NCI-H1105 (cell line): ENCODE measurements at places on chromosomes 5 and 9.

GRCh38 chr5:132274050-132274792 lies 16.7 kb downstream of the PDLIM4 start:
- DNase-seq, result no peak

- no peak for DNase-seq
These were observed 100.0 kb downstream of the SEMA5A start for GRCh38 chr5:9445826-9446388.

- no peak for DNase-seq
These were observed 302.9 kb downstream of the CEMIP2 start for GRCh38 chr9:71465392-71465791.

- DNase-seq, result no peak
These were observed 160.8 kb downstream of the TSSK1B start for GRCh38 chr5:113273948-113274347.

- DNase-seq, result no peak
These were observed 59.5 kb downstream of the LNPEP start for GRCh38 chr5:96995419-96995818.
